Stimulated activated CD8-positive, alpha-beta memory T cell treated with anti-CD3 and anti-CD28 coated beads, Interleukin-7, amount 100 ng/mL, for 48 hours (primary cell): ENCODE measurements at places on chromosomes 16 and 17.

- DNase-seq: no peak
These were observed 4.2 kb upstream of the MAP3K14 start for GRCh38 chr17:45320931-45321461.

DNA sequence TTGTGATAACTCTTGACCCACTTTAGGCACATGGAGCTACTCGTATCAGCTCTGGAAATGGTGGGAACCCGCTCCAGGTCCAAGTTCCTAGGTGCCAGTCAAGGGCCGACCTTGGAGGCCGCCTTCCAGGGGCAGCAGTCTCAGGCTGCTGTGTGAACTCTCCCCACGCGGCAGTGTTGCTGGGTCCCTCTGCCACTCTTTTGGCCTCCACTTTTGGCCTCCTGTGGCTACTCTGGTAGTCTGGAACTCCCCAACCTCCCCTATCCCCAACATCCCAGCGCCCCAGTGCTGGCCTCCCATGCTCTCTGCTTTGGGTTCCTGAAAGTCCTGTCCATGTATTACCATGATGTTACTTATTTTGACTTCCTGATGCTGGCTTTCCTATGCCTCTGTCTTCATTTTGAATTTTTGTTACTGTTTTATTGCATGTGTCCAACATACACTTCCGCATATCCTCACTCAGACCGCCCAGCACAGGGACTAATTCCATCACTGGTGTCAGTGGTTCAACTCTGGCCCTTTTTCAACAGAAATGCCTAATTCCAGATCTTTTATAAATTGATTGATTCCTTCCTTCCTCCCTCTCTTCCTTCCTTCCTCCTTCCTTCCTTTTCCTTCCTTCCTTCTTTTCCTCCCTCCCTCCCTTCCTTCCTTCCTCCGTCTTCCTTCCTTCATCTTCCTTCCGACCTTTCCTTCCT lies 44.1 kb downstream of the COX4I1 start:
- DNase-seq: no peak

DNA sequence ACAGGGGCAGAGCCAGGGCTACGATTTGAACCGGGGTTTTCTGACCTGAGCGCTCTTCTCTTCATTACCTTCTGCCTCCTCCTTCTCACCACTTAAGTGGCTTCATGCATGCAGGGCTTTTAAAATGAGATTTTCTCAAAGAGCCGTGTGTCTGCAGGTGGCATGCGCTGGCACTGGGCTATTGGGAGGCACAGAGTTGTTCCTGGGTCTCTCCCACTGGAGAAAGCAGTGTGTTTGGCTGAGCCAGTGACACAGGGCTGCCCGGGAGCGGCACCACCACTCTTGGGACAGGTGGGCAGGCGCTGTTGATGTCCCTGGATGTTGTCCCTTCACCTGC lies 218.8 kb upstream of the CHMP6 start:
- DNase-seq: no peak

DNA sequence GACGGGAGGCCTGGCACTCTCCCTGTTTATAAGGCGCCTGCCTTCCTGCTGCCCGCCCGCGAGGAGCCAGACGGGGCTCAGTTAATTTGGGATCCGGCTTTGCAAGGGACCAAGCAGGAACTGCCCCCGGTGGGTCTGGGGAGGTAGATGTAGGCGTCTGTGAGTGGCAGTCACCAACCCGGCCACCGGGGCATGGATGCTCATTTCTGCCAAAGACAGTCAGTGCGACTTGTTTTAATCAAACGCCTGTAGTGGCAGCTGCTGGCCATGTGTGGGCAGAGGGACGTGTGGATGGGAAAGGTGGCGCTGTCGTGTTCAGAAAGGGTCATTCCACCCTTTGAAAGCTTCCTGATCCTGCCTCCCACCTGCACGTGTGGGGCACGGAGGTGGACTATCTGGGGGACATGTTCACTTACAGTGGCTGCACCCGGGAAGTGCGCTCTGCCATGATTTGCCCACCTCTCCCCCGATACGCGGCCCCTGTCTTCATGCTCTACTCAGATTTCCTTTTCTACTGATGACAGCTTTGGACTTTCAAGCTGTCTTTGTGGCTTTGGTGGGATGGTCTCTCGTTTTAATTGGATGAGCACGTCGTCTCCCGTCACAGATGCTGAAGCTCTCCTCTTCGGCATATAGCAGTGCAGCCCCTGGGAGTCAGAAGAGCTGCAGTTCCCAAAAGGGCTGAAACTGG lies 60.3 kb upstream of the CIBAR2 start:
- no peak for DNase-seq

GRCh38 chr17:81151278-81151677 lies 14.0 kb upstream of the PVALEF start:
- no peak for DNase-seq
